ENCODE measurements at places on chromosomes 2 and 18. TPM values are rescaled to one million over a fixed set of nuclear protein-coding genes. Genes with fewer than 3 reads are reported as not detected.

- no peak for DNase-seq
Measured at GRCh38 chr2:144239306-144239705, 280.6 kb downstream of the ZEB2 start.

GRCh38 chr2:185181901-185182300, 556.7 kb upstream of the FSIP2 start:
- DNase-seq, result no peak

The AGXT gene
- not detected for total RNA-seq

The NLRC4 gene
- total RNA-seq, result 0.03 TPM
